ENCODE measurements at places on chromosomes 11 and 22. TPM values are rescaled to one million over a fixed set of nuclear protein-coding genes. Genes with fewer than 3 reads are reported as not detected.

The MYOD1 gene
- not detected for total RNA-seq

DNA sequence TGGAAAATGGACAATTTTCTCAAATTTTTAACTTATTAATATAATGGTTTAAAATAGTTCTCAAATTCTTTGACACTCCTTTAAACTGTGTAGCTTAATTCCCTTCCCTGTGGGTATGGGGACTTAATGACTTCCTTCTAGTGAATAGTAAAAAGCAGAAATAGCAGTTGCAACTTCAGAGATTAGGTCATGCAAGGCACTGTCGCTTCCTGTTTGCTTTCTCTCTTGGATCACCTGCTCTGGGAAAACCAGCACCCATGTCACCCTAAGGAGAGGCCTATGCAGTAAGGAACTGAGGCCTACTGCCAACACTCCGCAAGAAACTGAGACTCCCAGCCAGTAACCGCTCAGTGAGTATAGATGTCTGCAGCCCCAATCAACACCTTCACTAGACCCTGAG, 5.5 kb upstream of the PANX3 start:
- no peak for DNase-seq
- H3K4me1 ChIP-seq = no peaks in the 10 kb centered on the region
- no peaks in the 10 kb centered on the region for H3K27me3 ChIP-seq
- H3K36me3 ChIP-seq = no peaks in the 10 kb centered on the region
- H3K27ac ChIP-seq = no peak overlapping the region
- no peak overlapping the region for H3K4me3 ChIP-seq

- no peak overlapping the region for H3K4me3 ChIP-seq
- H3K36me3 ChIP-seq = no peaks in the 10 kb centered on the region
- H3K27me3 ChIP-seq = no peaks in the 10 kb centered on the region
- peaks cover 9% of the 10 kb centered on the region for H3K4me1 ChIP-seq
- no peak for DNase-seq
These were observed 8.5 kb downstream of the SIK3 start for GRCh38 chr11:117089685-117090084.

DNA sequence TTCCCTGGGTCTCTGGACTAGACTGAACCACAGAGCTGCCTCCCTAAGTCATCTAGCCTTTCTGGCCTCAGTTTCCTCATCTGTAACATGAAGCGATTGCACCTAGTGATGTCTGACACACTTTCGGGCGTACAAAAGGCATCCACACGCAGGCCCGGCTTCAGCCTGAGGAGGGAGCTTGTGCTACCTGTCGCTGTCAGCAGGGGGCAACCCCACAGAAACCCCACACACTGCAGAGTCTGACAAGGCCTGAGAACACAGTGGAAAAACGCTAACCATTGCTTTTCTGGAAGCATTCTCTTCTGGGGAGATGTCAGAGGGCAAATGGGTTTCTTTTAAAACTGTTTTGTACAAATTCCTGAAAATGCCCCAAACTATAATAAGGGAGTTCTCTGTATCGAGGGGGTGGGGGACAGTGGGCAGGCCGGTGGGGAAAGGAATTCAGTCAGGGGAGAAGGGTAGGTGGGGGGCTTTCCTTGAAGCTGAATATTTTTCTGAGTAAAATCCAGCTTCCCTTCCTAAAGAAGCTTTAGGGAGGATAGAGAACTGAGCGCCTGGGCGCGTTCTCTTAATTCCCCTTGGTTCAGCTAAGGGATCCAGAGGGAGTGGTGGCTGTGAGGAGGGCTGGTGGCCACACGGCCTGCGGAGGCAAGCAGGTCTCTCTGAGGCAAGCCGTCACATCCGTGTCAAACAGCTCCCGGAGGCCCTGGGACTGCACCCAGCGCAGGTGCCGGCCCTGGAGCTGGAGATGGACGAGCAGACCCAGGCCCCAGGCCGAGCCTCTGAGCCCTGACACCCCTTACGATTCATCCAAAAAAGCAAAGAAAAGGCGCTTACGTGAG, 533 bp downstream of the ELF5 start:
- H3K4me3 ChIP-seq = no peak overlapping the region
- H3K27me3 ChIP-seq = no peaks in the 10 kb centered on the region
- no peaks in the 10 kb centered on the region for H3K36me3 ChIP-seq
- peak; percentile 46 for DNase-seq

DNA sequence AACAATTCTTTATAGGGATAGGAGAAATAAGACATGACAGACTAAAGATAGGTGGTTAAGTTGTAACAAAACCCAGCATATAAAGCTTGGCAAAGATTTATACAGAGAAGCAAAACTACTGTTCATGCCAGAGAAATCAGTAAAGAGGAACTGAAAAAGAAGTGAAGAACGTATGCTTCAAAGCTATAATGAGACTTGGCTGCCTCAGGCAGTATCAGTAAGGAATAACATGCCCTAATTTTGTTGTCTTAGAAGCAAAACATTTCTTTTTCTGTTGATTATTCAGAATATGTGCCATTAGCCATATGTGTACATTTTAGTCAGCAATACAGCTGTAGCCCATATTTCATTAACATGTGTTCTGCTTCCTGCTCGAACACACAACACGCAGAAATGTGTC, 403.2 kb downstream of the NELL1 start:
- no peak overlapping the region for H3K4me3 ChIP-seq
- H3K27ac ChIP-seq = no peak overlapping the region

DNA sequence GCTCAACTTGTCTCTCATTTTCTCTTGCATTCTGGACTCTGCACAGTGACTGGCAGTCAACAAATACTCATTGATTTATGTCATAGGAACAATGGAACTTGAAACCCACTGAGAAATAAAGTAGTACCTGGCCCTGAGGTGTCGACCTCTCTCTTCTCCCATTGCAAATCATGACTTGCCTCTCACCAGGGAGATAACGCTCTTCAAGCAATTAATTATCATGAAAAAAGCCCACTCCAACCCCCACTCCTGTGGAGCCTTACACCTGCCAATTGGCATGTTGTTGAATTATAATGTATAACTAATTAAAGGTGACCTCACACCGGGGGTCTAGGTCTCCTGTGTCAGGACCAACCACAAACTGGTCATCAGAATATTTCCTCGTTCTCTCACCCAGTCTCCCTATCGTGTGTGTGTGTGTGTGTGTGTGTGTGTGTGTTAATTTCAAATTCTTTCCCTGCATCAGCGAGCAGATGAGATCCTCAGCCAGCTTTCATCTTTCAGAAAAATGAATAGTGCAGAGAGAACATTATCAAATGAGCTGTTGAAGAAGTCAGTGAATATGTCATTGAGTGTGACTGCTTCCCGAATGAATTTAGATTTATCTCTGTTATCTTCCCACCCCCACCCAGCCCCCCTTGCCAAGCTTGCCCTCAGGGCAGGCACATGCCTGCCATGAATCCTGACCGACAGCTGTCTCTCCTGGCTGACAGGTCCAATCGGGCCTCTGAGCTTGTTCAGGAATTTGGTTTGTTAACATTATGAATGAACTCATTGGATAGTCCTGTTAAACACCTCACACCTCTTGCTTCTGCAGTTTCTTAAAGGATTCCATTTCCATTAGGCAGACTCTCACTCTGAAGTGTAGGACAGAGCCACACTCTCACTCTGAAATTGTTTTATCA, 357.4 kb downstream of the INSC start:
- H3K27ac ChIP-seq = no peak overlapping the region
- H3K4me1 ChIP-seq = no peaks in the 10 kb centered on the region
- no peak overlapping the region for H3K4me3 ChIP-seq
- no peaks in the 10 kb centered on the region for H3K27me3 ChIP-seq
- no peak for DNase-seq

DNA sequence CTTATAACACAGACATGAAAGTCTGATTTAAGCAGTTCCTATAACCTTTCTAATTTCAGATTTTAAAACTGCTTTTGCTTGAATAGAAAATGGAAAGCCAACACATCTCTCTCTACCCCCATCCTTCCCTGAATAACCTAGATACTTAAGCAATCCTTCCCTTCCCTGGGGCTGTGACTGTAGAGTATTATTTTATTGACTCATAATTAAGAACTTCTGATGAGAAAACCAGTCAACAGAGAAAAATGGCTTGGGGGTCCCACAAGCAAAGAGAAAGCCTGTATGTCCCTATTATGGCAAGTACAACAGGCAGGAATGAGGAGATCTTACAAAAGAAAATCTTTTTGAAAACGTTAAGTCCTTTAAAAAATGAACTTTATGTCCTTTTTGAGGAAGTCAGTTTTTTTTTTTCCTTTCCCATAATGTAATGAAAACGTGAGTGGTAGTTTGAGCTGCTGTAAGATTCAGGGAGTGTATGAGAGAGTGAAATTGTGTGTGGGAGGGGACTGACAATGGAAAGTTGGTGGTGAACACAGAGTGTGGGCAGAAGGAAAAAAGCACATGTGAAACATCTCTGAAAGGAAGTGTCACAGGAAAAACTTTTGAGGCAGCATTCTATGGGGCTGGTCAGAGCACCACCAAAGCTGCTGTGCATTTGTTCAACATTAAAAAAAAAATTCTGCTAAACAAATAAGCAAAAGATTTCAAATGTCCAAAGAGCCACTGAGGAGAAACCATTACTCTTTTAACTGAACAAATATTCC, 154.6 kb downstream of the MAML2 start:
- no peak for DNase-seq
- H3K27ac ChIP-seq = no peak overlapping the region
- H3K4me3 ChIP-seq = no peak overlapping the region
- H3K36me3 ChIP-seq = no peaks in the 10 kb centered on the region
- no peaks in the 10 kb centered on the region for H3K4me1 ChIP-seq

- H3K36me3 ChIP-seq = no peaks in the 10 kb centered on the region
- H3K4me1 ChIP-seq = no peaks in the 10 kb centered on the region
- H3K27me3 ChIP-seq = no peaks in the 10 kb centered on the region
- H3K4me3 ChIP-seq = no peak overlapping the region
- no peak overlapping the region for H3K27ac ChIP-seq
These were observed 68.7 kb downstream of the ZNRF3 start for GRCh38 chr22:28951969-28952521.

- H3K4me1 ChIP-seq = peaks cover 35% of the 10 kb centered on the region
- H3K27ac ChIP-seq = no peak overlapping the region
These were observed 8.0 kb downstream of the CCND1 start for GRCh38 chr11:69648679-69649575.

DNA sequence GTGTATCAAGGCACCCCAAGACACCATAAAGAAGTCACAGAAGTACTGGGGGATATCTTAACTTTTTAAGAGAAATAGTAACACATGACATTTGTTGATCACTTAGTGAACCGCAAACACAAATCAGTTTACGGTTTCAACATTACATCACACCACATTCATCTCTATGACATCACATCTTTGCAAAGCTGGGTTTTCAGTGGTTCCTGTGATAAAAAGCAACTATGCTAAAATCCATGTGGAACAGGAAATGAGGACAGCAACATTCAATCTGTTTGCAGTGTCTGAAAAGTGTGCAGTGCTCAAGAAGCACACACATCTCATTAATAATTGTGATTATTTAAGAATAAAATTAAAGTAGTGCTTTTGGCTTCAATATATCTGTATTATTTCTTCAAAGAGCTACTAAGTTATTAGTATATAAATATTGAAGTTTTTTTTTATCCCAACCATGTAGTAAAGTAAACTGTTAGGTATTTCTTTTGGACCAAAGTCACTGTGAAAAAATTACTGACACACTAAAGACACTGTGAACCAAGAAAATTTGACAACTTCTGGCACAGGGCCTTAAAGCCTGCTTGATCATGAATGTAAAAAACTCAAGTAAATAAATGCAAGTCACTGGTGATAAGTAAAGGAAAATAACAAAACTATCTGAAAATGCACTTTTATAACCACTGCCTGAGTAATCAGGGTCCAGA, 156.0 kb upstream of the SOX6 start:
- H3K27me3 ChIP-seq = no peaks in the 10 kb centered on the region
- no peak overlapping the region for H3K27ac ChIP-seq
- no peaks in the 10 kb centered on the region for H3K4me1 ChIP-seq
- no peak overlapping the region for H3K4me3 ChIP-seq

DNA sequence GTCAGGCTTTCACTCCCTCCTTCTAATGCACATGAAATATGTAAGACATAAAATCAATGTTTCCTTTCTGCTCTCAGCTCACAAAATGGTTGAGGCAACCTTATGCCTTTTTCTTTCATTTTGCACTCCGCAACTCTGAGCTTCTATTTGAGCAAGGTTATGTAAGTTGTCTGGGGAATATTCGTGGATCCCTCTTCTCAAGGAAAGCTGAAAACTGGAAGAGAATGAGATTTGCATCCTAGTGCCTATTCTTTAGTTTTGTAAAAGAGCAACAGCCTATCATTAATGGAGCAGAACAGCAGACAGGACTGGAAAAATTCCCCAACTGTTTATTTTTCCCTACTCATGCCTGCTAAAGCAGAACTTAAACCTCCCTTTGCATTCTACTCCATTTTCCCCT, 141.7 kb downstream of the FAM76B start:
- H3K4me1 ChIP-seq = no peaks in the 10 kb centered on the region
- H3K27me3 ChIP-seq = no peaks in the 10 kb centered on the region
- H3K4me3 ChIP-seq = no peak overlapping the region
- H3K36me3 ChIP-seq = no peaks in the 10 kb centered on the region
- no peak overlapping the region for H3K27ac ChIP-seq

DNA sequence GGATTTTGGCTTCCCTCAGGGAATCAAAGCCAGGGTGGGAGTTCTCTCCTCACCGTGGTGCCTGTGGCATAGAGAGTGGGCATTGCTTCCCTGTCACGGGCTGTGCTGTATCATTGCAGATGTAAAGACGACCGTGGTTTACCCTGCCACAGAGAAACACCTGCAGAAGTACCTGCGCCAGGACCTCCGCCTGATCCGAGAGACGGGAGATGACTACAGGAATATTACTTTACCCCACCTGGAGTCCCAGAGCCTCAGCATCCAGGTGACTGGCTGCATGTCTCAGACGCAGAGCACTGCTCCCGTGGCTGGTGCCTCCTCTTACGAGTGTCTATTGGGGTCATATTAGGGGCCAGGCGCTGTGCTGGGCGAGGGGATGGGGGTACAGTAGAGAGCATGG, 24.2 kb upstream of the ST3GAL4 start:
- no peak for DNase-seq
- no peaks in the 10 kb centered on the region for H3K36me3 ChIP-seq
- H3K27ac ChIP-seq = no peak overlapping the region
- H3K4me1 ChIP-seq = no peaks in the 10 kb centered on the region

GRCh38 chr11:122882857-122883645, 492 bp downstream of the JHY start:
- peak overlapping the region; percentile 94 for H3K27ac ChIP-seq
- H3K36me3 ChIP-seq = no peaks in the 10 kb centered on the region
- peak overlapping the region; percentile 75 for H3K4me3 ChIP-seq
- peak; percentile 82 for DNase-seq

- H3K27ac ChIP-seq = no peak overlapping the region
- no peak for DNase-seq
- no peak overlapping the region for H3K4me3 ChIP-seq
- no peaks in the 10 kb centered on the region for H3K36me3 ChIP-seq
- H3K4me1 ChIP-seq = no peaks in the 10 kb centered on the region
These were observed 44.3 kb upstream of the NNMT start for GRCh38 chr11:114251815-114252337.

Data from Panc1 (cell line).